ENCODE measurements at places on chromosomes 7 and 10. TPM values are rescaled to one million over a fixed set of nuclear protein-coding genes. Genes with fewer than 3 reads are reported as not detected.

SGCE gene
- total RNA-seq = 30.5 TPM

BCCIP gene
- 121 TPM for total RNA-seq

SVOPL gene
- 1.4 TPM for total RNA-seq

PARP12 gene
- total RNA-seq = 11.8 TPM

EGR2 gene
- total RNA-seq = 3.0 TPM

PALD1 gene
- total RNA-seq = 21.6 TPM

SLC18A3 gene
- total RNA-seq = not detected

SPAG6 gene
- total RNA-seq = 0.29 TPM

STEAP1B gene
- 3.2 TPM for total RNA-seq

MSS51 gene
- total RNA-seq = 1.4 TPM

DNA sequence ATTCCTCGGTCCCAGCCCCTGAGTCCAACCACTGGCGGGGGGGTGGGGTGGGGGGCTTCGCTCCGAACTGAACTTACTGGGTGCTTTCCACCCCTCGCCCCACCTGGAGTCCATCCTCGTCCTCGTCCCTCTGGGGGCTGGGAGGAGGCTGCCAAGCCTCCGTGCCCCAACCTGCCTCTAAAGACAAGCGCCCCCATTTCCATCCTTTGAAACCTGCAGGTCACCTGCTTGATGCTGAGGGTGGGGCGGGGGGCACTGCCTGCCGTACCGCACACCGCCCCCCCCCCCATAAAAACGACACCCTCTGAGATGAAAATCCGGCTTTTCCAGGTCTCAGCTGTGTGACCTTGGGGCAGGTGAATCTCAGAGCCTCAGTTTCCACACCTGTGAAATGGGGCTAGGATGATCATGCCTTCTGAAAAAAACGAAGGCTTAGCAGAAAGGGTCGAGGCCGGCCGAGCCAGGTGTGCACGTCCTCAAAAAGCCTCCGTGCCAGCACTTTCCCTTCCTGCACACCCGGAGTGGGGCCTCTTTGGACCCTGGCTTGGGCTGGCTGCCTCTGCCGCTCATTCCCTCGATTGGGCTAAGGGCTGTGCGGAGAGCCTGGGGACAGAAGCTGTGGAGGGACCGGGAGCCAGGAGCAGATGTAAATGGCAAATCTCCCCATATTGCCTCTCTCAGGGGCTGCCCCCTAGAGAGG lies 967 bp downstream of the ELFN1 start:
- DNase-seq = peak; percentile 31

DNA sequence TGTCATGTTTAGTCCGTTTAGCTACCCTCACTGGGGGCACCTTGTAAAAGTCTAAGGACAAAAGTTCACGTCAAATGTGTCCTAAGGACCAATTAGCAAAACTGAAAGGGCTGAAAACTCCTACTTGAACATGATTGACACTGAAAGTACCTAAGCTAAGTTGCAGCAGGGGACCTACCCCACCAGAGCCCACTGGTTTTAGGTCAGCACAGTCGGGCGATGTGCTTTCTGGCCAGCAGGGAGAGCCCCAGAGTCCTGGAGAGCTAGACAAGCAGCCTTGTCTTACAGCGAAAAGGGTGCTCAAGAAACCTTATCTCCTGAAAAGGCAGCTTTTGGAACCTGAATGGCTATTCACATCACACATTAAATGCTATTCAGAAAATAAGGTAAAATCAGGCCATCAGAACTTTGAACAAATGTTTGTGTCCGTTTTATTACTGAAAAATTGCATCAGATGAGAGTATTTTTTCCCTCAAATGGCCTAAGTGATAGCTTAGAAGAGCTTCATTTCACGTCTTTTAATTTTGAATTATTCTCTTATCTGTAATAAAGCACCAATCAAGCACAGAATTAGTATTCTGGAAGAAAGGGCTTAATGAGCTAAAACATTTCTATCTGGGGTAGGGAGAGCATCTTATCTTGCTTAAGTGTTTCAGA lies 52.2 kb upstream of the MKI67 start:
- DNase-seq = peak; percentile 82

DNA sequence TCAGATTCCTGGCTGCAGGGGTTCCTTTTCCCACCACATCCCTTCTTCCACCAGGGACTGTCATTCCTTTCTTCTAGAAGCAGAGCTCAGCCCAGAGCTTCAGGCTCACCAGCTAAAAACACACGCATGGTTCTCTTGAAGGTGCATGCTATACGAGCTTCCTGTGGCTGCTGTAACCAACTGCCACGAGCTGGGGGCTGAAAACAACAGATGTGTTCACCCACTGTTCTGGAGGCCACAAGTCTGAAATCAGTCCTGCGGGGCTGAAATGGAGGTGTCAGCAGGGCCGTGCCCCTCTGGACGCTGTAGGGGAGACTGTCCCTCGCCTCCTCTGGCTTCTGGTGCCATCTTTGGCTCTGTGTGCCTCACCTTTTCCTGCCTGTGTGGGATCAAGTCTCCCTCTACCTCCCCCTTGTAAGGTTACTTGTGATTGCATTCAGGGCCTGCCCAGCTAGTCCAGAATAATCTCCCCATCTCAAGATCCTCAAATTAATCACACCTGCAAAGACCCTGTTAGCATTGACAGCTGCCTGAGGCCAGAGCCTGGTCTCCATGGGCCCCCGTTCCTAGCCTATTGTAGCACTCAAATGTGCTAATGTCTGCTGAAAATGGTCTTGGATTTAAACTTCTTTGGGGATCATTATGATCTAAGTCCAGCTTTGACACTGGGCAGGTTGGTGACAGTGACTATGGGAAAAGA lies 13.7 kb downstream of the RAB19 start:
- no peak for DNase-seq

- peak; percentile 24 for DNase-seq
Observed at GRCh38 chr7:12119620-12120303, 91.3 kb upstream of the TMEM106B start.

DNA sequence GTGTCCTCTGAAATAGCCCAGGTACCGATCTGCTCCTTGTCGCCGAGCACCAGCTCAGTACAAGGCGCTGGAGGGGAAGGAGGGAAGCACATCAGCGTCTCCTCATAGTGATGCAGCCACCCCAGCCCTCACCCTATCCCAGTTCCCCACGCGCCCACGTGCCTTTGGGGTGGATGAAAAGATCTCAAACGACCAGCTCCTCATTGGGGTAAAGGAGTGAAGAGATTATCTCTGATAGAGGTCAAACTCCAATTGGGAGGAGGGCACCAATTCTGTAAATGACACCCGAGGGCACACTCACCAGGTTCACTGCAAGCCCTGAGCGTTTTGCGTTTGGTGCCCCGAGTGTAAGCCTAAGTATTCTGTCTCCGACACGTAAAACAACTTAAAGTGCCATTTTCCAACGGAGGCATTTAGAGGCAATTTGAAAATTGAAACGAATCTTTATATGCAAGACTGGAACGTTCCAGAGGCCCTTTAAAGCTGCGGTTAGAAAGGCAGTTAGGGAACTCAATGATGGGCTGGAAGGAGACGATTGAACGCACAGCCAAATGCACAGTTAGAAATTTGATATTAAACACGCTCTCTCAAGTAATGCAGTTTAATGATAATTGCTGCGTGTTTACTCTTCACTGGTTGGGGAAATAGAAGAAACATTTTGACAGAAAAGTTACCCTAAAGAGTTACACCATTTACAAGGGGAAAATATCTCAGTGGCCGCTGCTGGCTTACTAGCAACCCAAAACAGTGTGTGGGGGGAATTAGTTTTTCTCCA lies 8.9 kb upstream of the EMX2 start:
- DNase-seq = no peak

DNA sequence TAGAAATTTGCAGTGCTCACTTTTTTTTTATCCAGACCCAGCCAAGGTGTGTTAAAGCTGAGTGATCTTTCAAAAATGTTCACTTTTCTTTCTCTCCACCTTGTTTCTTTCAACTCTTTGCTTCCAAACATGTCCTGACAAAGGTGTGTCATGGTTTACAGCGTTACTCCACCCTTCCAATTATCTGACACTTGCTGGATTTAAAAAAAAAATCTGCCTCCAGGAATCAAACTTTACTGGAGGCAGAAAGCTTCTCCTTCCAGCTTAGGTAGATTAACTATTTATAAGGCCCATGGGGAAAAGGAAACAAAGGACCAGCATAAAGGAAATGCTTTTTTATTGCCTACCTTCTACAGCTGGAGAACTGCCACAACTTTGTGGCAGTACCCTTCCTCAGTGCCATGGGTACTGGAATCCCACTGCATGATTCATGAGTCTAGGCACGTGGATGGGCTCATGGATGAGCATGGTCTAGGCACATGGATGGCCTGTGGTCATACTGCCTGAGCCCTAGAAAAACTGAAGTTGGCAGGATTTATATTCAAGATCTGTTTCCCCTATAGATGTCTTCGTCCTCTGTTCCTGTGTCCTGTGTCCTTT lies at the start of gene COL17A1:
Gene COL17A1, minus strand, starts transcription at position 80 of the 600 bp plus-strand sequence. CDS start 5,207 bp downstream, outside the sequence.
- DNase-seq = no peak

DNA sequence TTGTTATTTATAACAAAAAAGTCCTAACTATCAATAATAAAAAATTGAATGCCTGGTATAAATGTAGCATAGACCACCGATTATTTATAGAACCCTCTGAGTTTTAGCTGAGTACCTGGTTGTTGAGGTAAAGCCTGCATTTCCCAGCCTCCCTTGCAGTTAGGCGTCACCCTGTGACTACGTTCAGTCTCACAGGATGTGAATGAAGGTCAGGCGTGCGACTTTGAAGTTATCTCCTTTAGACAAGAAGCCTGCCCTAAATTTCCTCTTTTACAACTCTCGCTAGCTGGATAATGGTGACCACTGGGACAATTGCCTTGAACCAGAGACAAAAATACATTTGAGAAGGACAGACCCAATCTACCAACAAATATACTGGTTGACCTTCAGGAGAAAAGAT lies 67.5 kb upstream of the TES start:
- no peak for DNase-seq

GRCh38 chr10:43765516-43765915 lies 116.8 kb upstream of the ZNF32 start:
- DNase-seq = no peak

DNA sequence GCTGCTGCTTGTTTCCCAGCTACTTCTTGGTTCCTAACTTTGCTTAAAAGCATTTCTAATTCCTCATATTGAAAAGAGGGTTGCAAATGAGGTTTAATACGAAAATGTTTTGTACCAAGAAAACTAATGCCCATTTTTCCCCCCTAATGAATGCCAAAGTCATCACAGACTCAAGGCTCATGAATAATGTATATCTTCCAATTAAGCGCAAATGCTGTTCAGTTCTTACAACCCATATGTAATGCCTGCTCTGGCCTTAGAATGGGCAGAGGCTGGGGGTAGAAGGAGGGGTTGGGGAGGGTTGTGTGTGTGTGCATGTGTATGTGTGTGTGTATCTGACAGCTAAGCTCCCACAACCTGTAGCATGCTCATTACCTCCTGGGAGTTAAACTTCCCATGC lies 901.7 kb downstream of the KCNMA1 start:
- no peak for DNase-seq

DNA sequence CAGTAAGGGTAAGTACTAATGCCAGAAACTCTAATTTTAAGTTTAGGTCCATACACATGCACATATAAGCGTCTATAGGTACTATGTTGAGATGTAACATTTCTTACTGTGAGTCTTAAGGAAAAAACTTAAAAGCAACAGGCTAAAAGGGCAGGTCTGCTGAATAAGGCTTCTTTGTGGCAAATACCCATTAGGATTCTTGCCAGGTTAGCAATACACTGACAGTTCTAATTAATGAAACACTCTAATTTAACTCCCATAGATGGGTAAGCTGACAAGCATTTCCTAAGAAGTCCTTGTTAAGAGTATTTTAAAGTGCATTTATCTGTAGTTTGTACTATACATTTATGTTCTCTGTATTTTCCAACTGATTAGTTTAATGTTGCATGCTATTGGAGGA lies 14.0 kb downstream of the SCRN1 start:
- DNase-seq = no peak

GRCh38 chr10:31170636-31171035 lies 139.0 kb upstream of the ZNF438 start:
- no peak for DNase-seq
